ENCODE measurements at places on chromosomes 2 and 18. TPM values are rescaled to one million over a fixed set of nuclear protein-coding genes. Genes with fewer than 3 reads are reported as not detected.

Gene MAL
- total RNA-seq: not detected

Gene SS18
- total RNA-seq: 31.0 TPM

DNA sequence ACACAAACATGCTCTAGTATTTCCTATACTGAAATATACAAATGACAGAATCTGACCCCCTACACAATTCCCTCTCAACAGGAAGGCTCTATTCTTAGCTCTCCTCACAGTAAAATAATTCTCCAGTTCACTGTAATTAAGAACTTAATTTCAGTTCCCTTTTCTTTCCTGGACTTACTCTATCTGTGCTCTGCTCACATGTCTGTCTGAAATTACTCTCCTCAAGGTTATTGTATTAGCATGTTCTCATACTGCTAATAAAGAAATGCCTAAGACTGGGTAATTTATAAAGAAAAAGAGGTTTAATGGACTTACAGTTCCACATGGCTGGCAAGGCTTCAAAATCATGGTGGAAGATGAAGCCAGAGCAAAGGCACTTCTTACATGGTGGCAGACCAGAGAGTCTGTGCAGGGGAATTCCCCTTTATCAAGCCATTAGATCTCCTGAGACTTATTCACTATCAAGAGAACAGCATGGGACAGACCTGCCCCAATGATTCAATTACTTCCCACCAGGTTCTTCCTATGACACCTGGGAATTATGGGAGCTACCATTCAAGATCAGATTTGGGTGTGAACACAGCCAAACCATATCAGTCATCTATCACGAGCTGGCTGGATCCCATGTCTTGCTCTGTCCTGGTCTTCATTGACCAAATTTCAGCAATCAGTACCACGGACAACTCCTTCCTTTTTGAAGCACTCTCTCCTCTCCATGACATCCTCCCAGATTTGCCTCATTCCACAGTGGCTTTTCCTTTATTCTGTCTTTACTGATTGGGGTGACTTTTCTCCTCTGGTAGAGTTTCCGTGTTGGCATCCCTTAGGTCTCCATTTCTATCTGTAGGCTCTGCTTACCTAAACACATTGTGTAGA is 110.9 kb downstream of the GALR1 start:
- no peaks in the 10 kb centered on the region for H3K4me1 ChIP-seq
- no peak for DNase-seq
- H3K36me3 ChIP-seq: no peaks in the 10 kb centered on the region
- no peaks in the 10 kb centered on the region for H3K27me3 ChIP-seq

DNA sequence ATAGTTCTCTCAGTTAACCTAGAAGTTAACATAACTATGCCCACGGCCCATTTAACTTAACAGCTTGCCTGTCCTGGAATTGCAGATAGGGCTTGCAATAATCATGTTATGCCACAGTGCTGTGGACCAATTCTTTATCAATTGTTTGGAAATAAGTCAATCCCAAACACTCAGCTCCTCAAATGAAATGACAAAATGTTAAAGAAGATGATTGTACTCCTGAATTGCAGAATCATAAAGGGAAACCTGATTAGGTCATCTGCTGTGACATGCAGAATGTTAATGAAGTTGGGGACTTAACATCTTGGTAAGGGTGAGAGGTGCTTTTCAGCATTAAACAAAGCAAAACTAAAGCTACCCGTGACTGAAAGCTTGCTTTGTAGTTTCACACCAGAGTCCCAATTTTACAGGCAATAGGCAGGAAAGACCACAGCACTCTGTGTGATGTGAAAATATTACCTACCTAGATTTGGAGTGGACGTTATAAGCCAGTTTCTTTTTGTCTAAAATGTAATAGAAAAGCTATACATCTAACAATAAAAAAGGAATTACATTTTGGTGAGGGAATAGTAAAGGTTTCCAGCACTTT is 364.0 kb downstream of the GPD2 start:
- no peaks in the 10 kb centered on the region for H3K36me3 ChIP-seq
- no peak overlapping the region for H3K27ac ChIP-seq
- H3K4me3 ChIP-seq: no peak overlapping the region
- no peak for DNase-seq
- no peaks in the 10 kb centered on the region for H3K27me3 ChIP-seq

GRCh38 chr2:157420771-157421323 is 23.0 kb downstream of the CYTIP start:
- no peak overlapping the region for H3K4me3 ChIP-seq
- H3K27ac ChIP-seq: no peak overlapping the region
- DNase-seq: no peak
- H3K27me3 ChIP-seq: no peaks in the 10 kb centered on the region
- no peaks in the 10 kb centered on the region for H3K36me3 ChIP-seq

All from ascending aorta (tissue), 2 donors.